ENCODE measurements at places on chromosomes 16 and 17. TPM values are rescaled to one million over a fixed set of nuclear protein-coding genes. Genes with fewer than 3 reads are reported as not detected.

- no peak for DNase-seq
- no peak overlapping the region for H3K4me3 ChIP-seq
Measured at GRCh38 chr16:3520413-3520812, 19.6 kb downstream of the CLUAP1 start.

DNAI2 gene
- 0.55 TPM for total RNA-seq

- no peak for DNase-seq
- no peak overlapping the region for H3K4me3 ChIP-seq
- H3K36me3 ChIP-seq: no peaks in the 10 kb centered on the region
- no peak overlapping the region for H3K27ac ChIP-seq
- H3K27me3 ChIP-seq: no peaks in the 10 kb centered on the region
- H3K4me1 ChIP-seq: no peaks in the 10 kb centered on the region
Measured at GRCh38 chr17:73856556-73856955, 212.3 kb upstream of the SDK2 start.

DNA sequence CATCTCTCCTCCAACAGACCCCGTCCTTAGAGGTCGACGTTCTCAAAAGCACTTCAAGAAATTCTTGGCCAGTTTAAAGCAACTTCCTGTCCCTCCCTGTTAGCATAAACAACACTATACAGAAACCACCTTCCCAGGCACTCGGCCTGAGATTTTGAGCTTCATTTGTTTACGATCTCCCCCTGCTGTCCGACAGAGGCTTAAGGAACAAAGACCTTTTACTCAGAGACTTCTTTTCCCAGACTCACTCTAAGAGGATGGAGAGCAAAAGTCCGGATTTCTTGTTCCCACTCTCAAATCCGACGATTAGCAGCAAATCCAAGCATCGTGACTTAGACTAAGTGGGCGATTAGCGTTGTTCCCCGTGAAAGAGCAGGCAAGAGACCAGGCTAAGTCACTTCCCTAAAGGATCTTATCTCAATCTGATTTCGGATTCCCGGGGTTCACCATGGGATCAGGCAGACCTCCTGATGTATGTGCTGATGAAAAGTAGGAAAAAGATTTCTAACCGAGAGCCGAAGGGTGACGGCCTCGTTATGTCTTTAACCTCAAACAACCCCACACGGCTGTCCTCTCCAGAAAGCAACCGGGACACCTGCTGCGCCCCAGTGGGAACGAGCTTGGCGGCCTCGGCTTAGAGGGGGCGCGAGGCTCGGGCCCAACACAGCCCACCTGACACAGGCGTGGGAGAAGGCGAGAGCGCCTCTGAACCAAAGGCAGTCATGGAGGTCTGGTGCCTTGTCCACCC, 598 bp downstream of the INPP5K start:
- H3K4me1 ChIP-seq: peaks cover 15% of the 10 kb centered on the region
- no peaks in the 10 kb centered on the region for H3K27me3 ChIP-seq
- peak overlapping the region; percentile 84 for H3K4me3 ChIP-seq
- peak overlapping the region; percentile 82 for H3K27ac ChIP-seq

DNA sequence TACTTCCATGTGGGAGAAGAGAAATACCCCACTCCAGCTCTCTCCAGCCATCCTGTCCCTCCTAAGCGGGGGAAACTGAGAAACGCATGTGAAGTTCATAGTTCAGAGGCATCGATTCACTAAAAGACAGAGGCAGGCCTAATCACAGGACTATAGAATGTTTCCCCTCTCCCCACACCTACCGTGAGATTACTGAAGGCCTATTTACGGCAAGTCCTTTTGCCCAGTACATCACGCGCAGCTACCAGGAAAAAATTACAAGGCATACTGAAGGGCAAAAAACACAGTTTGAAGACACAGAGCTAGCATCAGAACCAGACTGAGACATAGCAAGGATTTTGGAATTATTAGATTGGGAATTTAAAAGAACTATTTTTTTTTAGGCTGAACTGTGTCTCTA, 29.1 kb upstream of the IRX5 start:
- no peak overlapping the region for H3K4me3 ChIP-seq
- no peaks in the 10 kb centered on the region for H3K36me3 ChIP-seq
- H3K27ac ChIP-seq: no peak overlapping the region
- DNase-seq: no peak

DNA sequence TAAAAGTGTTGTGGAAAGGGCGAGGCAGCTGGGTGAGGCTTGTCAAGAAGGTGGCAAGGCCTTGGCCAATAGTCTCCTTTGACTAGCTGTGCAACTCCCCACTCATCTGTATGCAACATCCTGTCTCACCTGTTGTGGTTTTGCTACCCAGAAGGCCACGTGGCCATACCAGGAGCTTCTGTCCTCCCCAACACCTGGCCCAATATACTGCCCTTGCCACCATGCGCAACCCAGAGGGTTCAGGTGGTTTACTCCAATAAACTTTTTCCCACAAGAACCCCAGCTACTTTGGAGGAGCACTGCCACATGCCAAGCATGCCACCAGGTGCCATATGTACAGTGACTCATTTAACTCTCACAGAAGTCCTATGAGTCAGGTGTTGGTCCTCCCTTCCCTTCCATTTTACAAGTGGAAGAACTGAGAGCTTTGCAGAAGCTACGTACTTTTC, 10.2 kb downstream of the MYO19 start:
- H3K27me3 ChIP-seq: no peaks in the 10 kb centered on the region
- peak overlapping the region; percentile 67 for H3K27ac ChIP-seq
- H3K4me1 ChIP-seq: peaks cover 21% of the 10 kb centered on the region
- H3K4me3 ChIP-seq: no peak overlapping the region
- peaks cover 70% of the 10 kb centered on the region for H3K36me3 ChIP-seq

AATK gene
- total RNA-seq: 0.48 TPM

- no peak for DNase-seq
- no peaks in the 10 kb centered on the region for H3K4me1 ChIP-seq
- no peak overlapping the region for H3K4me3 ChIP-seq
- no peaks in the 10 kb centered on the region for H3K27me3 ChIP-seq
Measured at GRCh38 chr16:16139061-16139460, 84.2 kb downstream of the ABCC6 start.

- no peaks in the 10 kb centered on the region for H3K36me3 ChIP-seq
- H3K27ac ChIP-seq: no peak overlapping the region
- H3K27me3 ChIP-seq: no peaks in the 10 kb centered on the region
- no peak overlapping the region for H3K4me3 ChIP-seq
Measured at GRCh38 chr16:72255786-72256185, 83.8 kb upstream of the PMFBP1 start.

CTU2 gene
- total RNA-seq: 43.8 TPM

- H3K36me3 ChIP-seq: peaks cover 12% of the 10 kb centered on the region
- H3K27me3 ChIP-seq: no peaks in the 10 kb centered on the region
- no peak overlapping the region for H3K27ac ChIP-seq
- DNase-seq: no peak
- no peak overlapping the region for H3K4me3 ChIP-seq
Measured at GRCh38 chr17:18107971-18108370, 585 bp upstream of the MYO15A start.

DNA sequence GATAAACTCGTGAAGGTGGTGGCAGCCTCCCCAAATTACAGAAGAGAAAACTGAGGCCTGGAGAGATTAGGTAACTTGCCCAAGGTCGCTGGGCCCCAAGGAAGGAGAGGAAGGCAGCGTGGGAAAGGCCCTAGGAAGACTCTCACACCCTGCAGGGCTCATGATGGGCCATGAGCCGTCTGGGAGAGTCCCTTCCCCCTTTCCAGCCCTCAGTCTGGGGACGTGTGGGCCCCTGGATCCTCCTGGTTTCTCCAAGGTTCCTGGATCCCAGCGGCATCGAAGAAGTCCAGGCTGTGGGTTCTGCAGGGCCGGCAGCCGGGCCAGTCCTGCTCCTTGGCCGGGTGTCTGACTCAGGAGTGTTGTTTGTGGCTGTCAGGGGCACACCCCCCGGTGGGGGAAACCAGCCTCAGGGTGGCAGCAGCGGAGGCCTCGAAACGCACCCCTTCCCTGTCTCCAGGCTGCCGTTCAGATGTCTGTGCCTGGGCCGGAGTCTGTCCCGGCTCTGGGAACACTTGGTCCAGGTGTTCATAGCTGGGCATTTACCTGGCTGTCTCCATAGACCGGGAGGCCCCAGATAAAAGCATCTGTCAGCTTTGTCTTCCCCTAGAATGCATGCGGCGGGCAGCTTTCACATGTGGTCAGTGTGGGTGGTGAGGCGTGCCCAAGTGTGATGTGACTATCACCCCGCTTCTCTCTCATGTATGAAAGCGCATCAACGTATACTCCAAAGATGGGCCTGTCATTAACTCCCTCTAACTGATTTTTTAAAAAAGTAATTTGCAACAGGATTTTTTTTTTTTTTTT, 3.7 kb upstream of the RAP1GAP2 start:
- no peak for DNase-seq
- H3K27me3 ChIP-seq: peaks cover 25% of the 10 kb centered on the region
- no peaks in the 10 kb centered on the region for H3K36me3 ChIP-seq
- H3K27ac ChIP-seq: no peak overlapping the region
- H3K4me1 ChIP-seq: peaks cover 62% of the 10 kb centered on the region

- H3K4me3 ChIP-seq: no peak overlapping the region
- H3K4me1 ChIP-seq: peaks cover 27% of the 10 kb centered on the region
- H3K36me3 ChIP-seq: peaks cover 6% of the 10 kb centered on the region
- H3K27me3 ChIP-seq: peaks cover under 1% of the 10 kb centered on the region
- peak overlapping the region; percentile 66 for H3K27ac ChIP-seq
Measured at GRCh38 chr17:19284005-19284959, 47.1 kb downstream of the EPN2 start.

- peaks cover 13% of the 10 kb centered on the region for H3K27me3 ChIP-seq
- no peak overlapping the region for H3K27ac ChIP-seq
- no peak for DNase-seq
- H3K36me3 ChIP-seq: no peaks in the 10 kb centered on the region
- no peaks in the 10 kb centered on the region for H3K4me1 ChIP-seq
Measured at GRCh38 chr16:86523166-86523740, 12.9 kb downstream of the FOXF1 start.

- DNase-seq: no peak
- no peaks in the 10 kb centered on the region for H3K4me1 ChIP-seq
- no peaks in the 10 kb centered on the region for H3K27me3 ChIP-seq
- no peak overlapping the region for H3K4me3 ChIP-seq
- no peaks in the 10 kb centered on the region for H3K36me3 ChIP-seq
Measured at GRCh38 chr17:13084420-13084819, 66.6 kb upstream of the ELAC2 start.

DNA sequence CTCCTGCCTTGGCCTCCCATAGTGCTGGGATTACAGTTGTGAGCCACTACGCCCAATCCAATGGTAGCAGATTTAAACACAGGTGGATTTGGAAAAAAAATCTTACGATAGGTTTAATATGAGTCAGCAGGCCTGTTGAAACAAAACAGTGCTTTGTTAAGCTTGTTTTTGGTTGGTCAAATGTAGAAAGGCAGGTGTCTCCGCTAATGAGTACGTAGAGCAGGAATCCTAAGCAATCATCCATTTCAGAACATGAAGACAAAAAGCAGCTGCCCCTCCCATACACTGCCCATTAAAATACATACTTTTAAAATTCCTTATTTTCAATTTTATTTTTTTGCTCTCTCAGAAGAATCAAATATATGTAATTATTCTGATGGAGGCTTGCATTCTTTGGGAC, 1.9 kb upstream of the WWOX start:
- no peaks in the 10 kb centered on the region for H3K36me3 ChIP-seq
- DNase-seq: no peak
- H3K4me1 ChIP-seq: peaks cover 21% of the 10 kb centered on the region
- peaks cover 3% of the 10 kb centered on the region for H3K27me3 ChIP-seq
- H3K4me3 ChIP-seq: no peak overlapping the region

MYH1 gene
- not detected for total RNA-seq

AOC2 gene
- 3.2 TPM for total RNA-seq

DNA sequence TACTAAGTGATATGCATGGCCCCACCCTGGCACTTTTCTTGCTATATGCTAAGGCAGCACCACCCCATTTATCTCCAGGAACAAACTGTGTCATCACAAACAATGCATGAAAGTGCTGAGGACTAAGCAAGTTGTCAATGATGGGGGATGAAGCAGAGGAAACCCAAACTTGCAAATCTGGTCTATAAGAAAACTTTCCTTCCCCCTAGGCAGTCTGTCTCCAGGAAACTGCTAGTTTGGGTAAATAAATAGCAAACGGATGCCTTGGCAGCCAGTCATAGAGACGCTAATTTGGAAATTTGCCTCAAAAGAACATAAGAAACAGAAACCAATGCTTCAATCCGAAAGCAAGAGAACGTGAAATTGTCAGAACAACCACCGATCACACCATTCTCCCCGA, 5.6 kb upstream of the HSBP1 start:
- H3K27me3 ChIP-seq: peaks cover 13% of the 10 kb centered on the region
- H3K4me3 ChIP-seq: no peak overlapping the region
- H3K27ac ChIP-seq: no peak overlapping the region
- DNase-seq: no peak
- H3K36me3 ChIP-seq: no peaks in the 10 kb centered on the region

DNA sequence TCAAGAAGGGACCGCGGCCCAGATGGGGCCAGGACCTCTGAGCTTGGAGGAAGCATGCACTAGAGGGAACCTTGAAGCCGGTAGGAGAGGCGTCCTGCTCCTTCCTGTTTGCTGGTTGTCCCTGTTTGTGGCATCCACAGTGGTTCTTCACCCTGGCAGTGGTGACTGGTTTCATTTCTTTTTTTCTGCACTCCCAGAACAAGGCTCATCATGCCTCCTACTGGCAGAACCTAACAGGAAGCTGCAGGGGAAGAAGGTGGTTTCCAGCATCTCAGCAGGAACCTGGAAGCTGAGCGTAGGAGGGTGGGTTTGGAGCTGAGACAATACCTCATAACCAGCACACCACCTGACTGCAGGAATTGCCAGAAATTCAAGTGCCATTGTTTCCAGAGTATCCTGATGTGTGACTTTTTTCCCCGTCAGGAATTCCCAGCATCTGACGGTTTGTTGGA, 5.8 kb downstream of the TMEM231 start:
- H3K27ac ChIP-seq: no peak overlapping the region
- H3K27me3 ChIP-seq: peaks cover 22% of the 10 kb centered on the region
- H3K4me1 ChIP-seq: peaks cover 4% of the 10 kb centered on the region
- no peak overlapping the region for H3K4me3 ChIP-seq

ZNF423 gene
- not detected for total RNA-seq

DNA sequence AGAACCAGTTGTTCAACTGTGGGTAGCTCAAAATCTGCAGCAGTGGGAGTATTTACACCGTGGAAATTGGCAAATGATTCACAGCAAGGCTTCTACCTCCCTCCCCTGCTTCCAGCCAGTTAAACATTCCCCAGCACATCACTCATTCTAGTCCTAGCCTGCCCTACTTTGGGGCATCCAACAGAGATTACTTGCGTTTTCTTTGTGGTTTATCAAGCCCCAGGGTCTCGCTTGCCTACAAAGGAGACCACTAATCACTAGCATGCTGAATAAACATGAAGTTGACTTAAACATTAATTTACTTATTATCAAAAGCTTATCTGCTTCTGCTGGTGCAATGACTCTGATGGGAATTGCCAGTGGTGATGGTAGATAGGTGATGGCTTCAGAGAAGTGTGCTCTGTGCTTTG, 94.5 kb downstream of the MARF1 start:
- peaks cover 11% of the 10 kb centered on the region for H3K4me1 ChIP-seq
- no peaks in the 10 kb centered on the region for H3K36me3 ChIP-seq
- no peaks in the 10 kb centered on the region for H3K27me3 ChIP-seq
- DNase-seq: no peak
- H3K4me3 ChIP-seq: no peak overlapping the region

TAT gene
- total RNA-seq: not detected

DNA sequence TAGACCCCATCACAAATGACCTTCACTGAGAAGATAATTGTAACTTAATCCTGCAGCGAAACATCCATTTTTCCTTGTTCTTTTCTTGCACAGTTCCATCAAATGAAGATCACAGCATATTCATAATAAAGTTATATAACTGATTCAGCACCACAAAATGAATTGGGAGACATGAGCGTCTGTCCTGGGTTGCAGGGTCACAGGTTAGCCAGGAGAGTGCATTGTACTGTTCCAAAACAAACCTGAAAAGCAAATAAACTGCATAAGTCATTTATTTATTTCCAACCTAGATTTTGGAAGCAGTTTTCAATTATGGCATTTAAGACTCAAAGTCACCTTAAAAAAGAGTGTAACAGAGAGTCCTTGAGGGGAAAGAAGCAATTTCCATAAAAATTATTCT, 18.6 kb upstream of the INTS2 start:
- DNase-seq: no peak
- H3K4me3 ChIP-seq: no peak overlapping the region
- H3K27me3 ChIP-seq: no peaks in the 10 kb centered on the region

All from activated T-helper 2 cell treated with anti-CD3 and anti-CD28 coated beads, Interferon-gamma antibody, Interleukin-2, Interleukin-4, amounts not matched to agents 10 μg/mL and 5 μg/mL and 100 μg/mL, durations not matched to agents 14 hours and 24 hours and 36 hours (primary cell).